ENCODE measurements at places on chromosomes 2 and 18.

DNA sequence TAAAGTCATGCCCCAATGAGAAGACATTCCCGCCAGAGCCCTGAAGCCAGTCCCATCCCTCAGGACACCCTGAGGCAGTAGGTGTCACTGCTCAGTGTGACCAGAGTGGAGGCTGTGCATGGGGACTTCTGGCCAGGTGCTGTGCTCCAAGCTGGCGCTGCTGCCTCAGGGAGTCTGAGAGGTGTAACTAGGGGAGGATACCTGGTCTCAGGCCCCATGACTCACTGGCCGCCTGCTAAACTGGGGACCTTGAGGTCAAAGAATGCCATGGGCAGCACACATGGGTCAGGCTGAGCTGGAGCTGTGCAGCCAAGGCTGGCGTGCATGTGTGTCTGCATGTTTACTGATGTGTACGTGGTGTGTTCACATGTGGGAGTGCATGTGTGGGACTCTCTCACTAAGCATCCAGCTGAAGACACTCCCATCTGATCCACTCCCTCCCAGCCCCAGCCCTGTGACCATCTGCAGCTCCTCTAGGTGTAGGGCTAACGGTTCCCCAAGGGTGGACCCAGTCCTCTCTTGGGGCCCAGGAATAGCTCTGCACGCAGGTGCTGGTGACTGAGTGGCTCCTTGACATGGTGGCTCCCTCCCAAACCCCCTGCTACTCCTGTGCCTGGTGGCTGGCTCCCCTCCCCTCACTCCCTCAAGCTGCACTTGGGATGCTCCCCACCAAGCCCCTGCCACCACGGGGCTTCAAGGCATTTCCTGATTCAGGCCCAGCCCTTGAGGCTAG, 16.5 kb downstream of the HS6ST1 start:
- no peak for DNase-seq

GRCh38 chr2:195683174-195683573, 26.1 kb downstream of the SLC39A10 start:
- no peak for DNase-seq

DNA sequence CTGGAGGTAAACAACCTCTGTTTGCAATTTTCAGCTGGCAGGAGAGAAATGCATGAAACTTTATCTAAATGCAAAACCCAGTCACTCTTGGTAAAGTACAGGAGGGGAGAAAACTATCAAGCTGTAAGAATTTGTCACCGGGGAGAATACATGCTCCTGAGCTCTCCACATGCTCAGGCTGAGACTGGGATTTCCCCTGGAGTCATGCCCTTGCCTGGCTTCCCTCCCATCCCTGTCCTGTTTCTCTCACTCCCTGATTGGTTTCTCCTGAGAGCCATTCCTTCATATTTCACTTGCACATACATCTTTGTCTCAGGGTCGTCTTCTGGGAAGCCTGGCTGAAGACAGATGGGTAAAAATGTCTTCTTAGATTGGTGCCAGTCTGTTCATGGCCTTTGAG, 52.9 kb upstream of the SPATS2L start:
- peak; percentile 23 for DNase-seq

GRCh38 chr18:79396431-79397246, 909 bp downstream of the NFATC1 start:
- peak; percentile 49 for DNase-seq

DNA sequence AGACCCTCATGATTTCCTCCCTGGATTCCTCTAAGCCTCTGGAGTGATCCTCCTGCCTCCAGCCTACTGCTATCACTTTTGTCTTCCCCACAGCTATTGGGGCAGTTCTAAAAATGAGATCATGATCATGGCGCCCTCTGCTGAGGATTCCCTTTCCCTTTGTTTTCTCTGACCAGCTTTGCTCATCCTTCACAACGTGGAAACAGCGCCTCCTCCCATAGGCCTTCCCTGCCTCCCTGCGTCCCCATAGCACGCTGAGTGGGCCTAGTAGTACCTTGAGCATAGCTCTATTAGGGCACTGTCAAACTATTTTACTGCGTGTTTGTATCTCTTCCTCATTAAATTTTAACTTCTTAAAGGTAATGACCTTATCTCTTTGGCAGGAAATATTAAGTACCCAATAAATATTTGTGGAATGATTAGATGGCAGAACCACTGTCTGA, 207.0 kb upstream of the FANCL start:
- peak; percentile 70 for DNase-seq

DNA sequence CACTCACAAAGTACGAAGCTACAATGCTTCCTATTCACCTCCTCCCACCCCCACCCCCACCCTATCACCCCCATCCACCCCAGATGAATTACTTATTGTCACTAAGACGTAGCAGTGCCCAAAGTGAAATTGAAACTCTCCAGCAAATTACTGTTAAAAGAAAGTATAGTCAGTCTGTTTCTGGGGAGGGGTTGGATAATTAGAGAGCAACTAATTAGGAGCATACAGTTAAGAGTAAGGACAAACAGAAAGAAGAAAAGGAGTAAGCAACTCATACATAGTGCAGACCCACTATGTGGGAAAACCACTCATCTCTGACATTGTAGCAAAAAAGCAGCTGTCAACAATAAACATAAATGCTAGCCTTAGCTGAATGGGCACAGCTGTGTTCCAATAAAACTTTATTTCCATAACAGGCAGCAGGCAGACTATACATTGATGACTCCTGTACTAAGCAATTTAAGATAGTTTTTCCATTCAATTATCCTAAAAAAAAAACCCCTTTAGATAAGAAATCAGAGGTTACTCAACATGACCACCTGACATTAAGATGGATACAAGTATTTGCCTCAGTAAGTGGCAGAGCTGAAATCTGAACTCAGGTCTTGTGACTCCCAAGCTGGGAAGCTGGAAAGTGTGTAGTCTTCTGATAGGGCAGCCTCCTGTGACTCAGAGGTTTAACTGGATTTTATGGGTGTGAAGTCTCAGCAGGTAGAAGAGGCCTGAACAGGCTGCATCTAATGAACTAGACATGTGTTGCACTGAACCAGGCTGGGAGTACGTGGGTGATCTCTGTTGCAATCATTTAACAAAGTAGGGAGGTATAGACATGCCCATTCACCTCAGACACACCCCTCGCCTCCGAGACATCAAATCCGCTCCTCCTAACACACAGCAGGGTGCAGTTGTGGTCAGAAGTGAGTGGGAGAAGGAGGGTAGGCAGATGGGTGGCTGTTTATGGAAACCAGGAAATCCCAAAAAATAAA, 171.8 kb upstream of the KLF7 start:
- DNase-seq, result no peak

DNA sequence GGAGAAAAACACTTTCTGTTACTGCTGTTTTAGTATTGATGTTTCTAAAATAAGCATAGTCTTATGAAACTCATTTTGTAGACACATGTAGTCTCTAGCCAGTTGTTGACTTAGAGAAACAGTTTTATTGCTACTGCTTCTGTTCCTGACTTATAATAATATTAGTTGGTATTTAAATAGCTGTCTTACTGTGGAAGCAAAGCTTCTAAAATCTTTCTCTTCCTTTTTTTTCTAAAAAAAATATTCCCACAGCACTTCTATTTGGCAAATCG, 121.8 kb downstream of the MTX2 start:
- DNase-seq, result no peak

GRCh38 chr2:48016225-48017019, 110.1 kb upstream of the FBXO11 start:
- DNase-seq, result no peak

GRCh38 chr2:230472621-230473018, 56.6 kb downstream of the SP100 start:
- peak; percentile 11 for DNase-seq

DNA sequence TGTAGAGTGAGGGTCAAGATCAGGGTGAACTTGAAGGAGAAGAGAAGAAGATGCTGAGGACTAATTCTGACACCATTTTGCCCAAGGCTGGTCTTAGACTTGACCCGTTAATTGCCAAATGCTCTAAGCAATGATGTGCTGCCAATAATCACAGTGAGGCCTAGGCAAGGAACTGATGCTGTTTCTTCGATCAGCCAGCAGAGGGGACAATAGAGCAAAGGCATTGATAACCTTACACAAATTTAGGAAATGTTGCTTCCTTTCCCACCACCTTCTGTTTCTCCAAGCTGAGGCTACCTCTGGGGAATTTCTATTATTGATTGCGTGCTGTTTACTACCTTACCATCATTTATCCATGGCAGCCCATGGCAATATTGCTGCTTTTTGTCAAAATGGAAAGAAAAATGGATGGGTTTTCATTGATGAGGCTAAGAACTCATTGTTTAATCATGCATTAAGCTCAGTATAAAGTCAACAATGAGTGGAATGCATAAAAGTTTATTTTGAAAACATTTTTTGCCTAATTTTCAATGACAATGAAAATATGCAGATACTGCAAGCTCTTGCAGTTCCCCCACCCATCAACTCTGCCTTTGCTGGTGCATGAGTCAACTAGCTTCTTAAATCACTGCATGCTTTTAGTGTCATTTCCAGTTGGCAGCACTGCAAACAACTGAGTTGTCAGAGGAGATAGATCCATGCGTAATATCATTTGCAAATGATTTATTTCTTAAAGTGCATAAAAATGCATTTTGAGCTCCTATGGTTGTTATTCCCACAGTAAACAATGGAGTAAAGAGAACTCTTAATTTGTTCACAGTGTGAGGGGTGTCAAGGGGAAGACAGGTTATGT, 116.4 kb upstream of the NYAP2 start:
- peak; percentile 46 for DNase-seq

GRCh38 chr2:167718560-167718959, 528.8 kb downstream of the STK39 start:
- no peak for DNase-seq

GRCh38 chr2:98376996-98377395, 30.7 kb downstream of the CNGA3 start:
- no peak for DNase-seq

DNA sequence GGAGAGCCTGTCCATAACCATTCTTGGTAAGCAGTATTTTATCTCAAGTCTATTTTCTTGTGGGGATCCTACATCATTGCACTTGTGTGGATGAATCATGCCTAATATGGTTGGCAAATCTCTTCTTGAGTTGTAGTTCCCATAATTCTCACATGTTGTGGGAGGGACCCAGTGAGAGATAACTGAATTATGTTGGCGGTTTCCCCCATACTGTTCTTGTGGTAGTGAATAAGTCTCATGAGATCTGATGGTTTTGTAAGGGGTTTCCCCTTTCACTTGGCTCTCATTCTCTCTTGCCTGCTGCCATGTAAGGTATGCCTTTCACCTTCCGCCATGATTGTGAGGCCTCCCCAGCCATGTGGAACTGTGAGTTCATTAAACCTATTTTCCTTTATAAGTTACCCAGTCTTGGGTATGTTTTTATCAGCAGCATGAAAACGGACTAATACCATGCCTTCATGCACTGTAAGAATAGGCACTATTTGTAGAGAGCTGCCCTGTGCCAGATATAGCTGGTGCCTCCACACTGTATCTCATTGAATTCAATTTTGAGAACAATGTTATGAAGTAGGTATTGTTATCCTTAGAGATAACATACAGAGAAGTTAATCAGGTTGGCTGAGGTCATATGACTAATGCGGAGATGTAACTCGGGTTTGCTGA, 148.3 kb downstream of the PLCL1 start:
- no peak for DNase-seq

GRCh38 chr2:8790739-8791162, 46.7 kb downstream of the KIDINS220 start:
- no peak for DNase-seq

GRCh38 chr18:61823595-61823994, 69.2 kb downstream of the RNF152 start:
- DNase-seq, result no peak

GRCh38 chr2:194564422-194564821, 1092.6 kb upstream of the SLC39A10 start:
- DNase-seq, result no peak

- DNase-seq, result no peak
Observed at GRCh38 chr2:136234261-136234660, 116.3 kb upstream of the CXCR4 start.

GRCh38 chr2:174300114-174300513, 34.6 kb upstream of the SP9 start:
- DNase-seq, result peak; percentile 16

GRCh38 chr18:45236676-45237075, 378.6 kb upstream of the SLC14A2 start:
- DNase-seq, result no peak

- DNase-seq, result no peak
Observed at GRCh38 chr2:112096098-112096497, 41.0 kb downstream of the TMEM87B start.

DNA sequence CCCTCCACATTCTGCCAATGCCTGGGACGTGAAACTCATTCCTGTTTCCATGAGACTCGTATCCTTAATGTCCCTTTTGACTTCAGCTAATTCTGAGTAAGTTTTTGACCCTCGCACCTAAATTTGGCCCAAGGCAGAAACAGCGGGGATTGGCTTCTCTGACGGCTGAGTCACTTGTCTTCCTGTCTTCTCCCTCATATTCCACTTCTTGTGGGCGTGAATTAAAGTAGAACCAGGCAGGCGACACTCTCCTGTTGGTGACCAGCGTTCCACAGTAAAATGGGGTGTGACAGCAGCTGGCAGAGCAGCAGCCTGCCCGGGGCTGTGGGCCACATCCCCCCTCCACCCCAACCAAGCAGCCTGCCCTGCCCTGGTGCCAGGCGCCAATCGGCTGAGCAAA, 15.5 kb downstream of the TTC32 start:
- DNase-seq, result no peak

DNA sequence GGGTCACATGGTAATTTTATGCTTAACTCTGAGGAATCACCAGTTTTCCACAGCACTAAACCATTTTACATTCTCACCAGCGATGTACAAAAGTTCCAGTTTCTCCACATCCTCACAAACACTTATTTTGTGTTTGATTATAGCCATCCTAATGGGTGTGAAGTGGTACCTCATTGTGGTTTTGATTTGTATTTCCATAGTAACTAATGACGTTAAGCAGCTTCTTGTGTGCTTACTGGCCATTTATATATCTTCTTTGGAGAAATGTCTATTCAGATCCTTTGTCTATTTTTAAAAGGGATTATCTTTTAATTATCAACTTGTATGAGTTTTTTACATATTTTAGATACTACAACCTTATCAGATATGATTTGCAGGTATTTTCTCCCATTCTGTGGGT, 42.0 kb downstream of the CCDC150 start:
- DNase-seq, result no peak

GRCh38 chr2:134008837-134009236, 245.0 kb upstream of the MGAT5 start:
- no peak for DNase-seq

GRCh38 chr18:41965634-41966255, 10.7 kb downstream of the PIK3C3 start:
- no peak for DNase-seq

- DNase-seq, result peak; percentile 15
Observed at GRCh38 chr2:70412294-70413070, 110.6 kb upstream of the FAM136A start.

DNA sequence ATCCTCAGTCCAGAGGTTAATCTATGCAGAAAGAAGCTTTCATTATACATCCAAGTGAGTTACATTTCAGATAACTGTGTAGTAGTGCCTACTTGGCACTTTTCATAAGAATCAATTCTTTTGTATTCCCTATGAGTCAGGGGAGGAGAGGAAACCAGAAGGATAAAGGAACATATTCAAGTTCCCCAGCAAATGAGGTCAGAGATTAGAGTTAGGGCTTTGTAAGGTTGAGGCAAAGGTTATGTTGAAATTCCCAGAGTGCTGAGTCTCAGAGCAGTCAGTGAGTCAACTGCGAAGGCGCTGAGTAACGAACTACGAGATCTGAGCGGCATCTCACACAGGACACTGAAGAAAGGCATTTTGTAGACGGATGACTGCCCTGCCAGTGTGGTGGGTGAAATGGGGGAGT, 25.1 kb upstream of the ME2 start:
- DNase-seq, result no peak

- no peak for DNase-seq
Observed at GRCh38 chr18:77198663-77199062, 51.0 kb upstream of the GALR1 start.

GRCh38 chr2:135647836-135648579, 93.6 kb upstream of the UBXN4 start:
- DNase-seq, result no peak
